ENCODE measurements at places on chromosomes 6 and 20. TPM values are rescaled to one million over a fixed set of nuclear protein-coding genes. Genes with fewer than 3 reads are reported as not detected.

Gene CCN6
- 0.33 TPM for total RNA-seq

Gene C20orf141
- not detected for total RNA-seq

Gene TREM2
- 1.0 TPM for total RNA-seq

Gene PRSS35
- not detected for total RNA-seq

Gene MYT1
- total RNA-seq: 0.54 TPM

Gene FAM209B
- not detected for total RNA-seq

Gene HEY2
- 5.1 TPM for total RNA-seq

Gene GGTLC1
- total RNA-seq: not detected

Gene NKX2-4
- total RNA-seq: not detected

Gene C20orf144
- total RNA-seq: not detected

Gene NCOA6
- total RNA-seq: 33.8 TPM

Gene JPH2
- 0.67 TPM for total RNA-seq

DNA sequence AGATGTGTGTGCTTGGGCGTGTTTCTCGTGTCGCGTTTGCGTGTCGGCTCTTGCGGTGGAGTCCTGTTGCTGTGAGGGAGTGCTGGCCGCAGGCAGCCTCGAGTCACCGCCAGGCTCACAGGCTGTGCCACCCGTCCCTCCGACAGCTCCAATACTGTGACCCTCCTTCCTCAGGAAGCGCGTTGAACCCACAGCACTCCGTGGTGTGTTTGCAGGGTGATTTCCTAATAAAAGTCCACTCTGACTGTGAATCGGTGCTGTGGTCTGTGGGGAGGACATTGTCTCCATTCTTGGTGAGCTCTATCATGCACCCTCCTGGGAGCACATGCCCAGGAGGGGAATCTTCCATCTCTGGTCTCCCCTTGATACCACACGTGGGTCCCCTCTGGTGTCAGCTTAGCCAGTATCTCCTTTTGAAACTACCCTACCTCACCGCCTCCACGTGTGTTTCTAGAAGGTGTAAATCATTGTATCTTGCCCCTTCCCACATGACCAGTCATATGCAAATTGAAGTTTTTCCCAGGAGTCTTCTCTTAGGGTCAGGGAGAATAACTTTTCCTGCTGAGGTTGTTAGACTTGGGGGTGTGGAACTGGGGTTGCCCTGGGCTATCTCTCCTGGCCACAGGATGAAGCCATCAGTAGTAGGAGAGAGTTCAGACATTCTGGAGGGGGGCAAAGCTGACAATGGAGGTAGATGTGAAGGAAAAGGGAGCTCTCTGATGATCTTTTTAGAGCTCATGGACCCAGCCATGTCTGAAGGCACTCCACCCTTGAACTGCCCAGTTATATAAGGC lies 13.3 kb upstream of the PCMTD2 start:
- H3K4me3 ChIP-seq: no peak overlapping the region
- no peak for DNase-seq
- H3K36me3 ChIP-seq: no peaks in the 10 kb centered on the region
- no peaks in the 10 kb centered on the region for H3K4me1 ChIP-seq

DNA sequence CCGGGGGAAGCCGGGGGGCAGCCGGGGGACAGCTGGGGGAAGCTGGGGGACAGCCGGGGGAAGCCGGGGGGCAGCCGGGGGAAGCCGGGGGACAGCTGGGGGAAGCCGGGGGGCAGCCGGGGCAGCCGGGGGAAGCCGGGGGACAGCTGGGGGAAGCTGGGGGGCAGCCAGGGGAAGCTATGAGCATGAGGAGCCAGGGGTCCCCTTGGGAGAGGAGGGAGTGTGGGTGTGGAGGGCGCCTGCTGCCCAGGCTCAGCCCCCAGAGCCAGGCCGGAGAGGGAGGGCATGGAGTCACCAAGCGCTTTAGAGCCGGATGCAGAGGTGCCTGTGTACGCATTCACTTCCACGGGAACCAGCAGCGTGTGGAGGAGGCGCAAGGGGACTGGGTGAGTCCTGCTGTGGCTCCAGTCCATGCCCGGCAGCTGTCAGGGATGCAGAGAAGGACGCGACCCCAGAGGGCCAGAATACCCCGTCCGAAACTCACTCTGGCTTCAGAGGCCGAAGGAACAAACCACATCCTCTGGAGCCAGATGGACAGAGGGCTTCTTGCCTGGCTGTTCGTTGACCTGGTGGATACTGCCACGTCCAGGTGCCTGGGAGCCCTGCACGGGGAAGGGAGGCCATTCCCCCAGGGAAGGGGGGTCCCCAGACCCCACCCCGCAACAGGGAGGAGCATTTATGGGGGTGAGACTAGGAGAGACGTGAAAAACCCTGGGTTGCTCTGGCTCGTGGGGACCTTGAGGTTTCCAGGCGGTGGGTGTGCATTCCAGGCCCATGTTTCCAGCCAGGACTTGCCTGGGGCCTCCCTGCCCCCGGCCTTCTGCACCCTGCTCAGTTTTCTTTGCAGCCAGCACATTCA lies 26.5 kb upstream of the DACT2 start:
- no peak overlapping the region for H3K4me3 ChIP-seq
- H3K27me3 ChIP-seq: no peaks in the 10 kb centered on the region
- no peaks in the 10 kb centered on the region for H3K36me3 ChIP-seq
- no peaks in the 10 kb centered on the region for H3K4me1 ChIP-seq
- no peak for DNase-seq
- H3K27ac ChIP-seq: no peak overlapping the region

- no peak for DNase-seq
- no peak overlapping the region for H3K27ac ChIP-seq
- H3K4me3 ChIP-seq: no peak overlapping the region
Measured at GRCh38 chr6:81696524-81696923, 56.0 kb downstream of the TENT5A start.

- H3K4me1 ChIP-seq: no peaks in the 10 kb centered on the region
- H3K36me3 ChIP-seq: no peaks in the 10 kb centered on the region
- no peak overlapping the region for H3K4me3 ChIP-seq
- DNase-seq: no peak
- no peak overlapping the region for H3K27ac ChIP-seq
Measured at GRCh38 chr20:44835116-44835515, 24.8 kb upstream of the RIMS4 start.

GRCh38 chr20:4932061-4932460 lies 69.2 kb downstream of the SLC23A2 start:
- no peak overlapping the region for H3K4me3 ChIP-seq
- DNase-seq: no peak
- H3K4me1 ChIP-seq: peaks cover 2% of the 10 kb centered on the region
- H3K36me3 ChIP-seq: no peaks in the 10 kb centered on the region
- H3K27ac ChIP-seq: no peak overlapping the region
- H3K27me3 ChIP-seq: no peaks in the 10 kb centered on the region

- H3K27ac ChIP-seq: no peak overlapping the region
- DNase-seq: no peak
- no peak overlapping the region for H3K4me3 ChIP-seq
- no peaks in the 10 kb centered on the region for H3K36me3 ChIP-seq
- H3K27me3 ChIP-seq: no peaks in the 10 kb centered on the region
Measured at GRCh38 chr6:158073776-158074175, 92.1 kb downstream of the SYNJ2 start.

DNA sequence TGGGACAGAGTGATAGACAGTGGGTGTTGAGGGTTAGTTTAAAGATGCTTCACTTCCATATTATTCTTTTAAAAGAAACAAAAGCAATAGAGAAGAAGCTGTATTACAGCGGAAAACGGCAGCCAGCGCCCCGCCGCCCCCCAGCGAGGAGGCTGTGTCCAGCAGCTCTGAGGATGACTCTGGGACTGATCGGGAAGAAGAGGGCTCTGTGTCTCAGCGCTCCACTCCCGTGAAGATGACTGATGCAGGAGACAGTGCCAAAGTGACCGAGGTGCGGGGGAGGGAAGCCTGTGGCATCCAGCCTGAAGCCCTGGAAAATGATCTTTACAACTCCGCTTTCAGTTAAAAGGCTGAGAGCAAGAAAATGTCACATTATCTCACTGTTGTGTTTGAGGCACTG lies 100.2 kb downstream of the FIG4 start:
- H3K4me3 ChIP-seq: no peak overlapping the region
- no peak for DNase-seq
- no peak overlapping the region for H3K27ac ChIP-seq
- peaks cover 16% of the 10 kb centered on the region for H3K4me1 ChIP-seq
- no peaks in the 10 kb centered on the region for H3K36me3 ChIP-seq

GRCh38 chr6:48150701-48151100 lies 39.7 kb upstream of the PTCHD4 start:
- H3K27ac ChIP-seq: no peak overlapping the region
- H3K4me3 ChIP-seq: no peak overlapping the region
- no peaks in the 10 kb centered on the region for H3K4me1 ChIP-seq

DNA sequence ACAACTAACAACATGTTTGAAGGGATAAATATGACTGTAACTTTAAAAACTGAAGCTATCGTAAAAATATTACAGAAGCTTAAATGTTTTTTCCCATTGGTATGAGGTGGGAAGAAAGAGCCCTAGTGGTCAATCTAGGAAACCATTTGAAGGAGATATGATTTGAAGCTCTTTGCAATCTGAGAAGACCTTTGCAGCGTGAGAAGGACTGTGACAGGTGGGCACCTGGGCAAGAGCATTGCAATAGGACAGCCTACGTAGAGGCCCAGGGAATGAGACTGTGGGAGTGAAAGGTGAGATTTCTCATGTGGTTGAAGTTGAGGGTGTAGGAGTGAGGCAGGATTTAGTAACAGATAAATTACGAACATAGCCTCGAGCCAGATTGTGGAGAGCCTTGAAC lies 108.0 kb upstream of the PDE7B start:
- H3K4me3 ChIP-seq: no peak overlapping the region
- no peak for DNase-seq
- H3K36me3 ChIP-seq: no peaks in the 10 kb centered on the region
- H3K27ac ChIP-seq: no peak overlapping the region
- no peaks in the 10 kb centered on the region for H3K4me1 ChIP-seq

DNA sequence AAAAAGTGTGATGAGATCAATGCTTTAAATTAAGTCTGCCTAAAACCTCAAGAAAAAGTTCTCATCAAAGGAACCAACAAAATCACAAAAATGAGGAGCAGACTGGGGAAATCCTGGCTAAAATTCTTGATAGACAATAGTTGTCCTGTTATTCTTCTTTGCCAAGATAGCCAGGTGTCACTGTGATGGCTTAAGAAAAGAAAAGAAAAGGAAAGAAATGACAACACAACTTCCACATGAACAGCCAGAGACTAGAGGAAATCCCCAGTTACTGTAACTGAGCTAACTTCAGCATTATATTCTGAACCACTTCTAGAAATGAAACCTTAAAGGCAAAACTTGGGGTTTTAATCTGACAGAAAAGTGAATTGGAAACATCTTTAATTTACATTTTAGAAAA lies 129.6 kb downstream of the CD24 start:
- no peak for DNase-seq
- no peak overlapping the region for H3K4me3 ChIP-seq
- H3K4me1 ChIP-seq: no peaks in the 10 kb centered on the region
- no peaks in the 10 kb centered on the region for H3K36me3 ChIP-seq
- H3K27ac ChIP-seq: no peak overlapping the region

- no peaks in the 10 kb centered on the region for H3K4me1 ChIP-seq
- H3K36me3 ChIP-seq: no peaks in the 10 kb centered on the region
- DNase-seq: no peak
- H3K27ac ChIP-seq: no peak overlapping the region
- H3K4me3 ChIP-seq: no peak overlapping the region
Measured at GRCh38 chr20:61951695-61952533, 113.8 kb downstream of the TAF4 start.

GRCh38 chr6:69895396-69895795 lies 29.0 kb downstream of the COL19A1 start:
- H3K27ac ChIP-seq: no peak overlapping the region
- DNase-seq: no peak
- H3K4me3 ChIP-seq: no peak overlapping the region
- no peaks in the 10 kb centered on the region for H3K27me3 ChIP-seq
- no peaks in the 10 kb centered on the region for H3K36me3 ChIP-seq
- H3K4me1 ChIP-seq: no peaks in the 10 kb centered on the region

DNA sequence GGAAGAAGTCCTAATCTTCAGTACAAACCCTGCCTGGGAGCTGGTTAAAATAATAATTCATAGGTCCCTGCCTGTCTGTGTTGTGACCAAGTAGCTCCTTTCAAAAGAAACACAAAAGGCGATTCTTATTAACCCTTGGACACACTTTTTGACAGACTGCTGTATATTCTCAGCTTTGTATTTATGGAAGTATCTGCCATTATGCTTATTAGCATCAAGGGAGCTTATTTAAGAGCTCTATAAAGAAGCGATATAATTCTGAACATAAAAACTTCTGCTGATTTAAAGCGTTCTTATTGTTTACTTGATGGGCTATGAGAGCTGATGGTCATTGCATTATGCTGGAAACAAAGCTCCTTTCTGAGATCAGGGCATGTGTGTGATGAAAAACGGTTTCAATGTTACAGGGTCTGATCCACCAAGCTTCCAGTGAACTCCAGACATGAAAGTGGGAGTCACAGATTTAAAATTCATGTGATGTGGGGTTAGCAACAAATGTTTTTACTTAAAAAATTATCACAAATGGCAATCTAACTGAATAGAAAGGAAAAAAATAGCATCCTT lies 181.8 kb upstream of the PDE10A start:
- H3K4me3 ChIP-seq: no peak overlapping the region
- H3K4me1 ChIP-seq: peaks cover 6% of the 10 kb centered on the region
- no peaks in the 10 kb centered on the region for H3K27me3 ChIP-seq
- H3K27ac ChIP-seq: no peak overlapping the region

GRCh38 chr6:21406316-21406715 lies 187.2 kb upstream of the SOX4 start:
- H3K27me3 ChIP-seq: no peaks in the 10 kb centered on the region
- no peak overlapping the region for H3K4me3 ChIP-seq
- H3K27ac ChIP-seq: no peak overlapping the region
- H3K36me3 ChIP-seq: no peaks in the 10 kb centered on the region
- peaks cover 11% of the 10 kb centered on the region for H3K4me1 ChIP-seq

DNA sequence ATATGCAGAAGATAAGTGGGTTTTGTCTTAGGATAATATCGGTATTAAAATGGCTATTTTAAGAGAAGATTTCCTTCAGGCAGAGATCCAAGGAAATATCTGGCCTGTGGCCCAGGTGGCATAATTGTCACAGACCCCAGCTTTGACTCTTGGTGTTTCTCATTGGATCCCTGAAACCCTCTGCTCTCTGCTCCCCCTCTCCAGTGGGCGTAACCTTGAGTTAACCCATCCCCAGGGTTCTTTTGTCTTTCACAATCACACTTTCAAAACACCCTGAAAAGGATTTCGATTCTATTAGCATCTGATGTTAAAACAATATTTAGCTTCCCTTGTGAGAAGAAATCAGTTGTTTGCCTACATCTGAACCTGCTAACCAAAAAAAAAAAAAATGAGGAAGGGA lies 7.2 kb downstream of the SSTR4 start:
- no peak overlapping the region for H3K27ac ChIP-seq
- no peaks in the 10 kb centered on the region for H3K36me3 ChIP-seq
- no peak overlapping the region for H3K4me3 ChIP-seq
- H3K4me1 ChIP-seq: peaks cover 17% of the 10 kb centered on the region
- no peaks in the 10 kb centered on the region for H3K27me3 ChIP-seq

GRCh38 chr6:158645064-158646022 lies 800 bp upstream of the DYNLT1 start:
- peaks cover 26% of the 10 kb centered on the region for H3K4me1 ChIP-seq
- DNase-seq: peak; percentile 88
- H3K27me3 ChIP-seq: no peaks in the 10 kb centered on the region
- H3K4me3 ChIP-seq: peak overlapping the region; percentile 6
- peak overlapping the region; percentile 11 for H3K27ac ChIP-seq
- no peaks in the 10 kb centered on the region for H3K36me3 ChIP-seq

- peaks cover 2% of the 10 kb centered on the region for H3K4me1 ChIP-seq
- no peaks in the 10 kb centered on the region for H3K36me3 ChIP-seq
- H3K27me3 ChIP-seq: no peaks in the 10 kb centered on the region
- no peak for DNase-seq
- H3K27ac ChIP-seq: no peak overlapping the region
- no peak overlapping the region for H3K4me3 ChIP-seq
Measured at GRCh38 chr6:158356586-158357546, 44.6 kb downstream of the TULP4 start.

- no peaks in the 10 kb centered on the region for H3K27me3 ChIP-seq
- H3K4me3 ChIP-seq: no peak overlapping the region
- no peak overlapping the region for H3K27ac ChIP-seq
- no peaks in the 10 kb centered on the region for H3K4me1 ChIP-seq
Measured at GRCh38 chr6:155747491-155747890, 291.9 kb upstream of the NOX3 start.

Data from thyroid gland (tissue), 4 donors.